Activated naive CD8-positive, alpha-beta T cell treated with anti-CD3 and anti-CD28 coated beads, Interleukin-2, amount 50 U/mL, for 24 hours (primary cell): ENCODE measurements at places on chromosomes 1 and 21.

GRCh38 chr1:207030522-207031009, 2.0 kb downstream of the C1orf116 start:
- DNase-seq, result no peak

DNA sequence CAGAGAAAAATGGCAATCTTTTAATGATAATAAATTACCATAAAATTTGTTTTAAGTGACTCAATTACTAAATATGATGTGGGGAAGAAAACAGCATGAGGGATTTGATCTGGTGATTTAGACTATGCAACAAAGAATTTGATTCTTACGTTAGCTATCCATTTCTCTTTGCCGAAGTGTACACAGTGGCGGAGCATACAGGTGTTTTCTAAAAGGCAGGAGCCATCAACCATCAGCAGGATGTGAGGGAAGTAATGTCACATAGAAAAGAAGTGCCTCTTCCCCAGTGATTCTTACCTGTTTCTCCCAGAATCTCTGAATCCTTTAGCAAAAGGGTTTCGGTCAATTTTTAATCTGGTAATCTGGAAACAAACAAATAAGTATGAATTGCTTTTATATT, 74.3 kb downstream of the TBX15 start:
- no peak for DNase-seq

- DNase-seq, result no peak
Measured at GRCh38 chr1:15174615-15174983, 21.1 kb downstream of the TMEM51 start.

GRCh38 chr1:102837551-102837950, 270.8 kb downstream of the COL11A1 start:
- DNase-seq, result no peak

DNA sequence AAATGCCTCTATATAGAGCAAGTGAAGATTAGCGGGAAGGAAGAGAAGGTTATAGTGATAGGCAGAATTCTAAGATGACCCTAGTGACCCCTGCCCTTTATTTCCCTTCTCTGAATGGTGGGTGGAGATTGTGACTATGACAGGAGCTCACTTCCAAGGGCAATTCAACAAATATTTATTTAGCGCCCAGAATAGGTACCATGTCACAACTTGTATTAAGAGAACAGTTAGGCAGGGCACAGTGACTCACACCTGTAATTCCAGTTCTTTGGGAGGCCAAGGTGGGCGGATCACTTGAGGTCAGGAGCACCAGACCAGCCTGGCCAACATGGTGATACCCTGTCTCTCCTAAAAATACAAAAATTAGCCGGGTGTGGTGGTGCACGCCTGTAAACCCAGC, 236.0 kb upstream of the POGK start:
- DNase-seq, result no peak

DNA sequence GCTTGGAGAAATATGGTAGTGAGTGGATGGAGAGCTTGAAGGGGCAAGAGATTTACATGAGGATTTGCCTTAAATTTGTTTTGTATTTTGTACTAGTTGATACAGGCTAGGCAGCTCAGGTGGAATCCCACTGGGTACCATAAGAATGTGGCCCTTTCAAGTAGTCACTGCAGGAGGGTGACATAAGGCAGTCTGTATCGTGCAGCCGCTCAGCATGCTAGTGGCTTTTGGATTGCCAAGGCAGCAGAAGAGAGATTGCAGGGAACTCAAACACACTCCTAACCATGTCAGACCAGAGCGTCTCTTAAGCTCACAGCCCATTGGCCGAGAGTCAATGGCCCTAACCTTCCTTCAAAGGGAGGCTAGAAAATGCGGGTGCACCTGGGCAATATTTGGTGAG, 420.0 kb downstream of the ADGRL2 start:
- no peak for DNase-seq

GRCh38 chr1:206947255-206947654, 989 bp upstream of the PIGR start:
- DNase-seq, result no peak

DNA sequence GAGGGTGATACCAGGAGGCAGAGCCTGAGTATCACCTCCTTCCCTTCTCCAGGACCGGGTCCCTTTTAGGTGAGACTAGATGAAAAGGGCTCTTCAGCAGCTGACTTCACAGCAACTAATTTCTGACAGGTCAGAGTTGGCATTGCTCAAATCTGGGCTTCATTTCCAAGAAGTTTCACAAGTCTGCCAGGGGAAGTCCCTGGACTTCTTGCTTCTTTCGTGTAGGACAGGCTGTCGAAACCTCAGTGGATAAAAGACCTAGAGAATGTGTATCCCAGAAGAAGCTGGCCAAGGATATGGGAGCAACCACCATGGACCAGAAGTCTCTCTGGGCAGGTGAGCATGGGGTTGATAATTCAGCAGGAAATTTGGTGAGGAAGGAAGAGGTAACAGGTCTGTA, at the start of gene CHI3L2:
TSS of gene CHI3L2 (plus strand) at position 280 of the 400 bp plus-strand sequence. CDS start at position 297, 17 bp downstream.
- DNase-seq, result no peak

- peak; percentile 17 for DNase-seq
Measured at GRCh38 chr1:105793536-105794146, 1262.8 kb upstream of the PRMT6 start.

DNA sequence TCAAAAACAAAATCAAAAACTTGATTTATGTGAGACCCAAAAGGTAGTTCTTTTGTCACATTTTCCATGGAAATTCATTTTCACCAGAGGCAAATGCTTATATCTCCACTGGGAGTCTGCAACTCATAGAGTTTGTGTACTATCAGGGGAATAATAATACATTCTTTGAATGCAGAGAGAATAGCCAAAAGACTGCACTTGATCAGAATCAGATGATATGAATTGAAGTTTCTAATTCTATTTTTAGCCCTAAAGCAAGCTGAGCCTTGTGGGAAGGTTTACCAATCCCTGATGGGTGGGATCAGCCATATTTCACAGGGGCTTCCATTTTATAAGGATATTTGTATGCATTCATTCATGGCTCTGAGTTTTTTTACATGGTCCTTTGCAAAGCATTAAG, 49.6 kb downstream of the TSEN15 start:
- DNase-seq, result no peak

DNA sequence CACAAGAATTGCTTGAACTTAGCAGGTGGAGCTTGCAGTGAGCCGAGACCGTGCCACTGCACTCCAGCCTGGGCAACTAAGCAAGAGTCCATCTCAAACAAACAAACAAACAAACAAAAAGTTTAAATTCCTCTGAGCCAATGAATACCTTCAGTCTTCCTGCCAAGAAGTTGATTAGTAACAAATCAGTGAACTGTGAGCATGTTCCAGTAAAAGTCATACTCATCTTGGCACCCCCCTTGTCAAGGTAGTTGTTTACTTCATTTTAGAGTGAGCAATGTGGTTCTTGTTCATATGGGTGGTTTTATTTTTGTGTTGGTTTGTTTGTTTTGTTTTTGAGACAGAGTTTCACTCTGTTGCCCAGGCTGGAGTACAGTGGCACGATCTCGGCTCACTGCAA, 18.0 kb upstream of the SLC2A7 start:
- no peak for DNase-seq

- DNase-seq, result no peak
Measured at GRCh38 chr21:16071092-16071491, 341.3 kb downstream of the USP25 start.

- no peak for DNase-seq
Measured at GRCh38 chr1:243837907-243838535, 12.0 kb downstream of the AKT3 start.
